ENCODE measurements at places on chromosomes 4 and X.

DNA sequence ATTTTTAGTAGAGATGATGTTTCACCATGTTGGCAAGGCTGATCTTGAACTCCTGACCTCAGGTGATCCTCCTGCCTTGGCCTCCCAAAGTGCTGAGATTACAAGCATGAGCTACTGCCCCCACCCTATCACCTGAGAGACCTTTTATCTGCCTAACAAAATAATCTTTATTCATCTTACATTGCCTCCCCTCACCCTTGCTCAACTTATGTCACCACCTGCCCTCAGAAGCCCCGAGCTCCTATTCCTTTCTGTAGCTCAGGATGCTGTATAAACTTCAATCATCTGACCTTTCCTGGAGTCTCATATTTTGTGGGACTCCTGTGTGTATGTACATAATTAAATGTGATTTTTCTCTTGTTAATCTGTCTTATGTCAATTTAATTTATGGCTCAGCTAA, 29.7 kb upstream of the ENPP6 start:
- H3K27ac ChIP-seq = no peak overlapping the region
- H3K4me1 ChIP-seq = no peaks in the 10 kb centered on the region
- H3K27me3 ChIP-seq = no peaks in the 10 kb centered on the region

GRCh38 chrX:66012094-66012534, 27.8 kb downstream of the VSIG4 start:
- no peak overlapping the region for H3K27ac ChIP-seq
- H3K36me3 ChIP-seq = no peaks in the 10 kb centered on the region
- no peak overlapping the region for H3K4me3 ChIP-seq
- no peak for DNase-seq
- no peaks in the 10 kb centered on the region for H3K4me1 ChIP-seq

DNA sequence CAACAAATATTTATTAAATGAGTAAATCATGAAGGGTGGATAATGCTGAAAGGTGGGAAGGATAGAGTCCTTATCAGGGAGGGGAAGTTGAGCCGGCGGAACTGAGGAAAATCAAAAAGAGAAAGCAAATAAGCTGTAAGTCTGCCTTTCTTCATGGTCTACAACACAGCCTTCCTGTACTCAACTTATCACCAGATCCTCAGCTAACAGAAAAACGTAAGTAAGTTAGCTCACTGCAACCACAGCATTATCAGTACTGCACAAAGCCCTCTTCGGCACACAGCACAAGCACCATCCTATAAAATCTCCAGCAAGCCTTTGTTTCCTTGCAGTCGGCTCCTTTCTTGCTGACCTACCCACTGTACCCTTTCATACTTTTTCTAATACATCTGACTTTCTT, 70.3 kb downstream of the CRMP1 start:
- DNase-seq = no peak
- no peak overlapping the region for H3K27ac ChIP-seq
- H3K36me3 ChIP-seq = peaks cover 48% of the 10 kb centered on the region
- no peak overlapping the region for H3K4me3 ChIP-seq
- H3K27me3 ChIP-seq = no peaks in the 10 kb centered on the region

- H3K4me1 ChIP-seq = no peaks in the 10 kb centered on the region
- no peak overlapping the region for H3K27ac ChIP-seq
- no peaks in the 10 kb centered on the region for H3K27me3 ChIP-seq
- no peak overlapping the region for H3K4me3 ChIP-seq
- no peak for DNase-seq
- H3K36me3 ChIP-seq = no peaks in the 10 kb centered on the region
Observed at GRCh38 chr4:86523333-86523732, 70.8 kb upstream of the PTPN13 start.

GRCh38 chr4:176207839-176208238, 12.5 kb upstream of the SPATA4 start:
- H3K27me3 ChIP-seq = no peaks in the 10 kb centered on the region
- no peaks in the 10 kb centered on the region for H3K36me3 ChIP-seq
- no peak overlapping the region for H3K27ac ChIP-seq
- no peak for DNase-seq
- H3K4me1 ChIP-seq = no peaks in the 10 kb centered on the region

GRCh38 chr4:100177126-100177525, 13.1 kb downstream of the DDIT4L start:
- H3K36me3 ChIP-seq = no peaks in the 10 kb centered on the region
- H3K27me3 ChIP-seq = no peaks in the 10 kb centered on the region
- DNase-seq = peak; percentile 15
- H3K27ac ChIP-seq = peak overlapping the region; percentile 76
- H3K4me1 ChIP-seq = peaks cover 25% of the 10 kb centered on the region
- H3K4me3 ChIP-seq = no peak overlapping the region

DNA sequence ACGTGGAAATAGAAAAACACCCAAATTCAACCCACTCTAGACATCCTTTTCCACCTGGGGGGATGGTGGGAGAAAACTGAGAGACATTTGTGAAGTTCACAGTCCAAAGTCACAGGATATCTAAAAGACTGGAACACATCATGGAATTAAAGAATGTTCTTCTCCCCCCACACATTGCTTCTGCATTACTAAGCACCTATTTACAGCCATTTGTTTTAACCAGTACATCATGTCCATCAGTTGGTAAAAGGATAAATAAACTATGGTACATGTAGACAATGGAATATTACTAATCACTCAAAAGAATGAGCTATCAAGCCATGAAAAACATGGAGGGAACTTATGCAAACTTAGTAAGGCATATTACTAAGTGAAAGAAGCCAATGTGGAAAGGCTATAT, 185.5 kb upstream of the ANXA10 start:
- H3K36me3 ChIP-seq = no peaks in the 10 kb centered on the region
- H3K4me1 ChIP-seq = no peaks in the 10 kb centered on the region
- no peak overlapping the region for H3K27ac ChIP-seq
- H3K27me3 ChIP-seq = no peaks in the 10 kb centered on the region
